Stimulated activated naive B cell treated with anti-CD40 and anti-IgM and Interleukin-4, amounts not matched to agents 10 μg/mL and 1 μg/mL and 100 μg/mL, for 72 hours (primary cell): ENCODE measurements at places on chromosomes 16 and 17.

- DNase-seq: no peak
Observed at GRCh38 chr16:8544406-8544805, 45.9 kb downstream of the TMEM114 start.

DNA sequence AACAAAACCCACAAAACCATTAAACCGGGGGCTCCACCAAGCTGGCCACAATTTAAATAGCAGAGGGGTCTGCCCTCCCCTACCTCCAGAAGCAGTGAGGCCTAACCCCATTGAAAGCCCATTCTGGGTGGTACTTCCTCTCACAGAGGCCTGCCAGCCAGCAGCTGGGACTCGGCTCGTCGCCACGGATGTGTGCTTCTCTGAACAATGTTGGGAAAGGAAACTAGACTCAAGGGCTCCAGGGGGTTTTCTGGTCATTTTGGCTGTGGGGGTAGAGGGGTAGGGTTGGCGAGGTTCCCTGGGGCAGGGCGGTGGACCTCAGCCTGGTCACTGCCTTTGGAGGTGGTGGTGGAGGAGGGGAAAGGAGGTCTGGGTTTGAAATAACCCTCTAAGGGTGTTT, 4.7 kb upstream of the PLCG2 start:
- peak; percentile 43 for DNase-seq

DNA sequence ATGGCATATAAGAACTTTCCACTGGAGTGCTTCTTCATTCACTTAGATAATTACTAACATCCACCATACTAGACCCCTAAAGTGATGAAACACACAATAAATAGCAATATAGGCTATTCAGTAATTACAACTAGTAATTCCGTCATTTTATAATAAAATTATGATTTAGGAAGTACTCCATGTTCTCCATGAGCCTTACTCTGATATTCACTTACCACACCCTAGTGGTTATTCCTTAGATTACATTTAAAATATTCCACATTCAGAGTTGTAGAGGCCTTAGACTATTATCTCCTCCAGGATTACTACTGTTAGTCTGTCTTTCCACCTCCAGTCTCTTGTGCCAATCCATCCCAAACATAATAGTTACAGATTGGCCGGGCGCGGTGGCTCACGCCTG, 62.4 kb downstream of the STH start:
- no peak for DNase-seq

GRCh38 chr17:72022328-72023275, 98.2 kb upstream of the SOX9 start:
- no peak for DNase-seq

DNA sequence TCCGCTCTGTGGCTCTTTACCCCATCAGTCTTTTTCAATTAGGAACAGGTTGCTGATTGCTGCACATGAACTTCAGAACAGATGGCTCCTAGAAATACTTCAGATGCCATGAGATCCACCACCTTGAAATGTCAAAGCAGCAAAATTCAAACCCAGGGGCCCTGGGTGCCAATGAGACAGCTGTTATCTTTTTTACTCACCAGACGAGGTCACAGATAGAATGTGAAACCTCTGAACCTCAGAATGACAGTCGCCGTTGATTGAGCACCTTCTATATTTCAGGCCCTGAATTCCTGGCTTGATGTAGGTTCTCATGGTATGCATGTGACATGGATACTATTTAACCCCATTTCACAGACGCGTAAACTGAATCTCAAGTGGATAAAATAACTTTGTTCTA, 63.0 kb downstream of the MAF start:
- DNase-seq: no peak

DNA sequence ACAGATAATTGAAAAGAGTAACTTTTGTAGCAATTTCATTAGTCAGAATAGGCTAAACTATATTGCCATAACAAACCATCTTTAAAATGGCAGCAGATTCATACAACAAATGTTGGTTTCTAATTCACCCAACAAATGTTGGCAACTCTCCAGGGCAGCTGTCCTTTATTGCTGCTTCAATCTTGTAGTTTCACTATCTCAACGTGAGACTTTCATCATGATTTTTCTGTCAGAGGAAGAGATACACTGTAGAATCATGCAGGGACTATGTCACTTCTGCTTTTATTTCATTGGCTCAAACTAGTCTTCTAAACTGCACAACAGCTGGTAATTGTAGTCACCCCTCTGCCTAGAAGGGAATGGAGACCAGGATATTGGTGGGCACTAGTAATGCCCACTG, 174.2 kb downstream of the TANC2 start:
- DNase-seq: peak; percentile 17

DNA sequence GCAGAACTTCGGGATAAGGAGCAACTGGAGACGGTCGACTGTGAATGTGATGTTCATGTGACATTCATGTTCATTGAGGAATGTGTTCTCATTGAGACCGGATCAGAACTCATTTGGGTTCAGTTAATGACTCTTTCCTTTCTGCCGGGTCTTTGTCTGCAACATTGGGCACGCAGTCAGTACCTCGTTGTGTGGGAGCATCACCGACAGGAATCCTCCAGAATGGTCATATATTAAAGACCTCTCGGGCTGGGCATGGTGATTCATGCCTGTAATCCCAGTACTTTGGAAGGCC, 144.6 kb downstream of the PITPNC1 start:
- DNase-seq: no peak

DNA sequence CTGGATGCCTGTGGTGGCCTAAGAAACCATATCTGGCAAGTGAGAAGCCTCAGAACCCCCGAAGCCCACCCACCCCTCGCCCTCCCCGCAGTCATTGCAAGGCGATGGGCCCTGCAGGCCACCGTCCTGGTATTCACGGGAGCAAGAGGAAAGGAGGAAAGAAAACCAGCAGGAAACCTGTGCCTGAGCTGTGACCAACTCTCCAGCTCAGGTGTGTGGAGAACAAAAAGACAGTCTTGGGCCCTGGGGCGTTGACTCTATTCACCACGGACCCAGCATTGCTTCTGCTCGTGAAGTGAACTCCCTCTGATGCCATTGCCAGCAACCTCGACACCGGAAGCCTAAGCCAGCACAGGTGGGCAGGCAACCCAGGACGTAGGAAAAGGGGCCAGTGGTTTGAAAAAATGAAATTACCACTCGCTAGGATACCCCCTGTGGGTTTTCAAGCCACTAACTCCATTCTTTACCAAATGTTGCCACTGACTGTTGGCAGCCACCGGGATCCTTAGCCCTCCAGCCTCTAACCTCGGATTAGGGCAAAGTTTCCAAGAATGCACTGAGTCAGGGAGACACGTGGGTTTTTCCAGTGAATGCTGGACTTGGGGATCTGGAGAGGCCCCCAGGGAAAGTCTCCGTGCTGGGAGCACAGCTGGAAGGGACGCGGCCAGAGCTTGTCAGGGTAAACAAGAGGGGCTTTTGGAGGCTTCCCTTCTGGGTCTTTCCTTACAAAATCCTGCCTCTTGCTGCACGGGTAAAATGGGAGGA, 25.1 kb downstream of the FA2H start:
- DNase-seq: no peak

DNA sequence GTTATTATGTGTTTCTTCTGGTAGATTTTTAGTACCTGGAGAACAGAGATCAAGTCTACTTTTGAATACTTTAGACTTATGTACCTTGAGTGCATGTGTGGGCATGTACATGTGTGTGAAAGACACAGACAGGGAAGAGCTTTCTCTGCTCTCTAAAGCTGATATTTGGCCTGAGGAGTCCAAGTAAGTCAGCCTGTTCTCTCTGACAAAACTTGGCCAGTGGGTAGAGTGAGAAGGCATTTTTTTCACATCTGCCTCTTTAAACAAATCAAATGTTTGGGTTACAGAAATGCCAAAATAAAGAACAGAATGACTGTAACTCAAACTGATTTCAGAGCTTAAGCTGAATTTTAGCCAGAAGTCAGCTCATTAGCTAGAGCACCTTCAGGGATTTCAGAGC, 309.7 kb upstream of the DYNLRB2 start:
- no peak for DNase-seq

- DNase-seq: no peak
Observed at GRCh38 chr17:1447052-1447451, 9.0 kb downstream of the CRK start.
